ENCODE measurements at places on chromosomes 1 and 21.

- no peak for DNase-seq
Observed at GRCh38 chr1:247415423-247416361, at the start of gene NLRP3. Gene NLRP3, plus strand, starts transcription at chr1:247416173. Its CDS starts 2,628 bp downstream, at chr1:247418801.

DNA sequence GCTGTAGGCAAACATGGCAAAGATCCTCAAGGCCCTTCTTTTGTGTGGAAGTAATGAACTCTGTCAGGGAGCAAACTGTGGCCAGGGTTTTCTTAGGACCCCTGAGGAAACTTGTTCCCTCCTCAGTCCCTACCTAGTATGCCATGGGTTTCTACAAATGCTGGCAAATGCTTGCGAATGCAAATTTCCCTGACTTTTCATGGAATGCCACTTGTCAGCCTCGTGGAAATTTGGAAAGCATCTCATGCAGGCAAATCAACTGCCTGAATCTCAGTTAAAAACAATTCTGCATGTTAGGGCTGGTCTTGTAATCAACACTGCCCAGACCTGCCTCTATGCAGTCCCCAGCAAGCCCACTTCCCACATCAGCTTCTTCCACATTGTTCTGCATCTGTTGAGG lies 334.9 kb upstream of the AJAP1 start:
- DNase-seq: no peak

- peak; percentile 23 for DNase-seq
Observed at GRCh38 chr1:20484519-20485462, 1.2 kb downstream of the CAMK2N1 start.

DNA sequence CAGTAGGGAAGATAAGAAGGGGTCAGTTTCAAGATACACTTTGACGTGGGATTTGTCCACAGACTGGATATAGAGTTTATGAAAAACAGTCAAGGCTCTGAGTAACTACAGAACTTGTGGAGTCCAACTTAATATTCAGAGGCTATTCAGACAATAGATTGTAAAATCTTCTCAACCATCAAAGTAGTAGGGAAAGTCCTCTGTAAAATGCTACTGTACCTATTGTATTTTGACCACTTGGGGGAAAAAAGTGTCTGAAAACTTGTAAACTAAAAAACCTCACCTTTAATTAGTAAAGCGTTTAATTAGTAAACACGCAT lies 10.5 kb downstream of the PTP4A2 start:
- DNase-seq: no peak

GRCh38 chr1:89904219-89904980 lies 83.6 kb downstream of the LRRC8D start:
- peak; percentile 16 for DNase-seq

DNA sequence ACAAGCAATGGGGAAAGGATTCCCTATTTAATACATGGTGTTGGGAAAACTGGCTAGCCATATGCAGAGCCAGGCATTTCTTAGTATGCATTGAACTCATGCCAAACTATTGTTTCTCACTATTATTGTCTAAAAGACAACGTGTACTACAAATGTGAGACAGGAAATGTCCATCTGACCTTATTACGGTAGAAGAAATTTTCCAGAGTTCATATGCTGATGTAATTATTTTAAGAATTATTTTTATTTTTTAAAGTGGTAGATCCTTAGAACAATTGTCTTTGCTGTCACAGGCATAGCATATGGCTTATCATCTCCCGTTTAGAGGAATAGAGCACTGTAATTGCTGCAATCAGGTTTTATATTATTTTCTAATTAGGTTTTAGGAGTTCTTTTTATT lies 75.2 kb upstream of the S1PR1 start:
- no peak for DNase-seq

GRCh38 chr21:33302796-33303195 lies 22.0 kb upstream of the IFNAR1 start:
- DNase-seq: no peak

DNA sequence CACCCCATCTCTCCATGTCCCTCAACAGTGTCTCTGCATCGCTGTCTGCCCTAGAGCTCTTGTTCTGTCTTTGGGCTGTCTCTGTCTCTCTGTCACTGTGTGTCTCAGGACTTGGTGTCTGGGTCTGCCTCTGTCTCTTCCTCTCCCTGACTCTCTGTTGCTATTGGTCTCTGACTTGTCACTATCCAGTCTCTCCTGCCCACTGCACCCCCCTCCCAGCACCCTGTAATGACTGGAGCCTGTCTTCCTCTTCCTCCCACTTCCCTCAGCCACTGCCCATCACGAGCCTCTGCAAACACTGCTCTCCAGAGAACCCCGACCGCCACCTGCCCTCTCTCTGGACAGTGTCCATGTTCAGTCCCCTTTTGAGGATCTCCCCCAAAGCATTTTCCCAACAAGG lies 12.1 kb downstream of the PEAR1 start:
- no peak for DNase-seq

GRCh38 chr21:42010507-42011495 lies 641 bp upstream of the ZBTB21 start:
- DNase-seq: peak; percentile 39

GRCh38 chr1:43704838-43705237 lies 2.5 kb upstream of the ST3GAL3 start:
- no peak for DNase-seq

DNA sequence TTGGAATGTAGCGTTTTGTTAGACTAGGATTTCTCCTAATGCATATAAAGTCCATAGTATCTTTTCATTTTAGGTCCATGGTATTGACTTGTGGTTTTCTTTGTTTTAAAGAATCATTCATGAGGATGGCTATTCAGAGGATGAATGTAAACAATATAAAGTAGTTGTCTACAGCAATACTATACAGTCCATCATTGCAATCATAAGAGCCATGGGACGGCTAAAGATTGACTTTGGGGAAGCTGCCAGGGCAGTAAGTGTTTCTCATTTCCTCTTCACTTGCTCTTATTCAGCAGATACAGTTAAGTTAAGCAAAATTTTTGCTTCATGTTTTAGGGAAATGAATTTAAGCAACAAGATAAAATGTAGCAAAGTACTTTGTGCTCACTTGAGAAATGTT lies 25.4 kb downstream of the GNAI3 start:
- DNase-seq: no peak

DNA sequence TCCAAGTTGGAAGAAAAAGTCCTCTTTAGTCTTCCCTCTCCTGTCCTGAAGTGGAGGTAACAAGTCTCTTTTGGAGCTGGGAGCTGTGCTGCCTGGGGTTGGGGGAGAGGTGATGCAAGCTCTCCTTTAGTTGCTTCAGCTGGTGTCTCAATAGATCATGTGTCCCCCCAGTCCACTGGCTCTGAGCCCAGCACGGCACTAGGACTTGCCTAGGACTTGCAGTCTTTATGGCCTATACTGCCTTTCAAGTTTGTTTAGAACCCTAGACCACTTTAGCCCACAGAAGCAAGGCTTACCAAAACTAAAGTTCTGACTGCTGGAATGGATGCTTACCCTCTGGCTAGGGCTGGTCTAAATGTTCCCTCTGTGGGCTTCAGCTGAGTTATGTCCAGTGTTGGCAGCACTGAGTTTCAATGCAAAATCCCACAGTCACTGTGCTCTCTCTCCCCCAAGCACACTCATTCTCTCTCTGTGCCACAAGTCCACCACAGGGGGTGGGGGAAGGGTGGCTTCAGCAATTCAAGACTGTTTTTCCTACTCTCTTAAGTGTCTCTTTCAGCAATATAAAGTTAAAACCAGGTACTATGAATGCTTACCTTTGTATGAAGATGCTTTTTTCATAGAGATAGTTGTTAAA lies 185.0 kb downstream of the DNAH14 start:
- no peak for DNase-seq

GRCh38 chr1:59052166-59052590 lies 244.7 kb upstream of the FGGY start:
- no peak for DNase-seq

GRCh38 chr1:114902343-114902742 lies 47.7 kb downstream of the SYCP1 start:
- no peak for DNase-seq

DNA sequence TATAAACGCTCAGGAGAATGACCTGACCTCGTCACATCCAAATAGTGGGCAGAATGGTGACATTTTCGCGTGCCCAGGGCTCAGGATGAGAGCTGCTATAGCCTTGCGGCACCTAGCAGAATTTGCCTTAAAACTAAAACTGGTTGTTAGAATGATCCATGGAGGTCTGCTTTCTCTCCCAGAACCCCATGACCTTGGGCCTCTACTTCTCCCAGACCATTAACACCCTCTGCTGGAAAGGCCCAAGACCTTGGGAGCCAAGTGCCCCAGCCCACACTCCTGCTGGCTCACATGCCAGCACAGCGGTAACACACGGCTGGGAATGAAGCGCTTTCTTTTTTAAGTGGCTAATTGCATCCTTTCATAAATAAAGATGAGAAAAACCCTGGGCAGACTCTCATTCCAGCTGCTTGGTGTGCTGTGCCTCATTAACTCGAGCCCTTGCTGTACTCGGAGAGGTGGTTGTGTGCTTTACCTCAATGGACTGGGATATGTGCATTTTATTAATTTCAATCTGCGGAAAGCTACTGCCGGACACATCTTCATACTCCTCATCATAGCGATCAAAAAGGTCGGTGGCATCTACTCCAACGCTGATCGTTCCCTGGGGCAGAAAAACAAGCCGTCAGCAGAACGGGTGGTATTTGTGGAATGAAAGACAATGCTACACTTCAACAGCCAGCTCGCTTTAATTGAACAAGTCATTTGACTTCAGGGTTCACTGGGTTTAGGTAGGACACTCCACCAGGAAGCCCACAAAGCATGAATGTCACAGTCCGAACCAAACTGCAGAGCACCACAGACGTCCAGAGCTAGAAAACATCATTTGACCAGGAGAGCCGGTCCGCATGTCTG lies 29.0 kb downstream of the THAP3 start:
- DNase-seq: no peak

GRCh38 chr21:25831300-25831960 lies 96.7 kb downstream of the GABPA start:
- no peak for DNase-seq

GRCh38 chr1:107795441-107795840 lies 169.5 kb downstream of the VAV3 start:
- no peak for DNase-seq

DNA sequence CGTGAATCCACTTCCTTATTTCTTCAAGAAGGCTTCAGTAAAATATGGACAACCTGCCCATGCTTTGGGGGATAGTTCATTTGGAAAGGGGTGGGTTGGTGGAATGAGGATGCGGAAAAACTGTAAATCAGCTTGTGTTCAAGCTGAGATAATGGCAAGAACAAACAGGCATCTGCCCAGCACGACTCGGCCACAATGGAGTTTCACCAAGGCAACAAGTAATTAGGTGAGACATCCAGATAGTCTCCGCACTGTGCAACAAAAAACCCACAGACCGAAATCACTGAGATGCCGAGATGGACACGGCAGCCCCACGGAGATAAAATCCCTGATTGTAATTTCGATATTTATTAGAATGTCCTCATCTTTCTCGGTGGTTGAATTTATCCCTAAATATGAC lies 455.2 kb downstream of the AJAP1 start:
- no peak for DNase-seq

DNA sequence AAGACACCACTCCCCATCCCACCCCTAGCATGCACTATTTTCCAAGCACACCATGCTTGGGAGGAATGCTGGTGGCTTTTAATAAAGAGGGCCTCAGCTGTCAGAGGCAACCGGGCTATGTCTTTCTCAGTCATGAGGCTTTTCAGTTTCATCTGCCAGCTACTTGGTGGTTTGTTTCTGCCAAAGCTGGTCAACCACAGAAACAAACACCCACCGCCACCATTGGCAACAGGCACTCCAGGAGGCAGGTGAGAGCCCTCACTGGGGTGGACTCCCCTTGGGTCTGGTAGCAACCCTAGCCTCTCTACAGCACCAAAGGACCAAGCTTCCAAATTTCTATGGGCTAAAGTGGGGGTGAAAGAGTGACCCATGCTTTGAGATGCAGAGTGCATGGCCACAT lies 54.3 kb upstream of the CD1D start:
- DNase-seq: no peak

DNA sequence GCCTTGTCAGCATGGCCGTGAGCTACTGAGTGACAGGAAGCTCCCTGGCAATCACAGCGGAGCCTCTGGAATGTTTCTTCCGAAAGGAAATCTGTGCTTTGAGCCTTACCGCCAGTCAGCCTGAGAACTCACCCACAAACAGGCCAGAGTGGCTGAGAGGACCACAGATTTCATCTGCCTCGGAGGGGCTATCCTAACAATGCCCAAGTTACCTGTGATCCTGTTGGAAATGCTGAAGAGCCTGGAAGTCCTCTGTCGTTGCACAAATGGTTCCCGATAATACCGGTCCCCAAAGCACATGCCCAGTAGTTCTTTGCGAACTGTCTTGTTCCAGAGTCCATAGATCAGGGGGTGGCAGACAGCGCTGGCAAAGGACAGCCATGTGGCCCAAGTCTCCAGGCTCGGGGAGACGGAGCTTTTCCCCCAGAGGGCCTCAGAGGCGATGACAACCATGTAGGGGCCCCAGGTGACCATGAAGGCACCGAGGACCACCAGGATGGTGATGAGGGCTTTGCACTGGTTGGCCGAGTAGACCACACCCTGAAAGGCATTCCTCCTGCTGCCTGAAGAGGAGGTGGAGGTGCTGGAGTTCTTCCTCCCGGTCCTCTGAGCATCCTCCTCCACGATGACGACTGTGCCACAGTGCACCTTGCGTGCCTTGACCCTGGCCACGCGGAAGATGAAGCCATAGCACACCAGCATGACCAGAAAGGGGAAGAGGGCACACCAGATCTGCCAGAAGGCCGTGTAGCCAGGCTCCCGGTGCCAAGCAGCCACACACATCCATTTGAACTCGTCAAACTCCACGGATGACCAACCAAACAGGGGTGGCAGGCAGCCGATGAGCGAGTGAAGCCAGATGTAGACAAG lies 40.2 kb downstream of the GPR161 start:
- DNase-seq: no peak

Data from endothelial cell (in vitro differentiated cells).